Heart right ventricle (tissue), 16 donors: ENCODE measurements at places on chromosomes 5 and 9.

GRCh38 chr9:84609779-84610178 lies 59.8 kb upstream of the NTRK2 start:
- no peak for DNase-seq
- H3K4me3 ChIP-seq = no peak overlapping the region
- H3K27ac ChIP-seq = no peak overlapping the region

DNA sequence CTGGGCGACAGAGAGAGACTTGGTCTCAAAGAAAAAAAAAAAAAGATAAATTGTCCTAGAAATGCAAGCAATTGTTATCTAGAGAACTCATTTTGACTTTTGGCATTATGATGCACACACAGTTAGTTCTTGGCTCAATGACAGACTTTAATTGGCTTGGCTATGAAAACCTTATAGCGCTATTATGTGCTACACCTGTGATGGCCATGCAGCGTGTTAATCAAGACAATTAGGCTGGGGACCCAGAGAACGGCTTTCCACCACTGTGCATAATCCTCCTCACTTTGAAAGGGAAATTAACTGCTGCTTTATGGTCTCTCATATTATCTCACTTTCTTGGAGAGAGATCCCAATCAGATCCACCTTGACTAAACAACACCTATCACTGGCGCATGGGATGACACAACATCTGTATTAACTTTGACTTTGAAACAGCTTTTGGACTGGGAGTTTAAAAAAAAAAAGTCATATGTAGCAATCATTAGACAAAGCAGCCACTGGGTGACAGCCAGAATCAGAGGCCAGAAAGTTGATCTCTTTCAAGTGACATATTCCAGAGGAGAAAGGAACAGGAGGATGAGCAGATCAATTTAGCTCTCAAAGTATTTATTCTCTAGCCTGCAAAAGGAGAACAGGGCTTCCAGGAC lies 132.5 kb downstream of the PPP2R2B start:
- no peaks in the 10 kb centered on the region for H3K36me3 ChIP-seq
- H3K27ac ChIP-seq = no peak overlapping the region
- H3K27me3 ChIP-seq = no peaks in the 10 kb centered on the region
- no peaks in the 10 kb centered on the region for H3K4me1 ChIP-seq
- H3K4me3 ChIP-seq = no peak overlapping the region

GRCh38 chr9:124652203-124652602 lies 118.9 kb downstream of the NR6A1 start:
- peaks cover 5% of the 10 kb centered on the region for H3K4me1 ChIP-seq
- H3K27me3 ChIP-seq = no peaks in the 10 kb centered on the region
- H3K4me3 ChIP-seq = no peak overlapping the region

DNA sequence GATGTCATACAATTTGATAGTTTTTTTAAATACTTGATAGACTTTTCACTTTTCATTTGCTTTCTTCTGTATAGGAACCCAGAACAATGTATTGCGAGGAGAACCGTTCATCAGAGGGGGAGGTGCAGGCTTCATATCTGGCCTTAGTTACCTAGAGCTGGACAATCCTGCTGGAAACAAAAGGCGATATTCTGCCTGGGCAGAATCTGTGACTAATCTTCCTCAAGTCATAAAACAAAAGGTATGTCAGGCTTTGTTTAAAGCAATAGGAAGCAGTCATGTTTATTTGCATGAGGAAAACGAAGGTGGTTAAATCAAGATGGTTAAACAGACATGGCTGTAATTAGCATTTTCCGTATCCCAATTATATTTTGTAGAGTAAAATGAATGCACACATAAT lies 46.0 kb downstream of the C7 start:
- H3K36me3 ChIP-seq = peaks cover 3% of the 10 kb centered on the region
- H3K4me3 ChIP-seq = no peak overlapping the region
- H3K27ac ChIP-seq = no peak overlapping the region
- no peaks in the 10 kb centered on the region for H3K27me3 ChIP-seq

GRCh38 chr9:86721226-86721781 lies 226.0 kb downstream of the GAS1 start:
- DNase-seq = no peak
- peaks cover 16% of the 10 kb centered on the region for H3K4me1 ChIP-seq
- H3K27me3 ChIP-seq = peaks cover 5% of the 10 kb centered on the region
- no peaks in the 10 kb centered on the region for H3K36me3 ChIP-seq
- no peak overlapping the region for H3K4me3 ChIP-seq

- no peaks in the 10 kb centered on the region for H3K36me3 ChIP-seq
- H3K4me3 ChIP-seq = no peak overlapping the region
- no peaks in the 10 kb centered on the region for H3K4me1 ChIP-seq
- H3K27me3 ChIP-seq = no peaks in the 10 kb centered on the region
- no peak overlapping the region for H3K27ac ChIP-seq
- no peak for DNase-seq
Measured at GRCh38 chr9:123395276-123395688, 39.3 kb downstream of the CRB2 start.

DNA sequence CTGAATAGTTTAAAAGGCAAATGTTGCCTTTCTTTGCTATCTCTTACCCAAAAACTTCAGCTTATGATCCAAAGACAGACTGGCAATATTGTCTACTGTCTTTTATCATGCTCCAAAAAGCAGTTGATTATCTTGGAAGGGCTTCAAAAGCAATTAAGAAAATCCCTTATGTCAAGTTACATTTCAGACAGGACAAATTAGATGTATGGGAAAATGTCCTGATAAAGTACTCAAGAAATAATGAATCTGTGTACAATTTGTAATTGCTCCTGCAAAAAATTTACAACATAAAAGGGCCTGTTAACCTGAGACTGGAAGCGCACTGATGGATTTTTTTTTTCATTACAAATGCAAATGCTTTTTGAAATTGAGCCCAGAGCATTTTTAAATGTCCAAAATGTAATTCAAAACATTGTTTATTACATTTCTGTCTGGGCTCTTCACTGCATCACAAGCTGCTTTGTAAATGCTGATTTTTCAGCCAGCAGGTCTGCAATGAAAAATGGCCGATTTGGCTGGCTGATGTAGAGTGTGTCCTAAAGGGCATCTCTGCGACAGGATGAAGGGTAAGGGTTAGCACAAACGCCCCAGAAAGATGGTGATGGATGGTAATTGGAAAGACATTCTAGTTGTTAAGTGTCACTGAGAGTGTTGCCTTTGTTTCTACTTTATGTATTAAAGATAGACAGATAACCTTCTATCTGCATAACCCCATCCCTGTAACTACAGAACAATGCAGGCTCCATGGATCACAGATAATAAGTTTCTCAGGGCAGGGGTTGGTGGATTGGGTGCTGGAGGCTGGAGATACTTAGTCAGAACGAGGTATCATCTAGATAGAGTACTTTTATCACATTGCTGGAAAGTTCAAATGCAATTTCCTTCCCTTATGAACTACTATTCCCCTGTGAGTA lies 27.0 kb downstream of the MAT2B start:
- no peak for DNase-seq
- H3K4me3 ChIP-seq = no peak overlapping the region
- H3K27me3 ChIP-seq = no peaks in the 10 kb centered on the region
- H3K36me3 ChIP-seq = no peaks in the 10 kb centered on the region
- no peak overlapping the region for H3K27ac ChIP-seq
